ENCODE measurements at places on chromosomes 1 and 21. TPM values are rescaled to one million over a fixed set of nuclear protein-coding genes. Genes with fewer than 3 reads are reported as not detected.

Gene RIMKLA
- 12.6 TPM for polyA plus RNA-seq

Gene FAM151A
- 0.22 TPM for polyA plus RNA-seq

Gene FCRLB
- 2.5 TPM for polyA plus RNA-seq

Gene TMEM51
- 12.8 TPM for polyA plus RNA-seq

Gene PRAMEF15
- not detected for polyA plus RNA-seq

Gene NKAIN1
- 56.5 TPM for polyA plus RNA-seq

Gene KCNK1
- 11.0 TPM for polyA plus RNA-seq

Gene TBX19
- polyA plus RNA-seq, result 2.0 TPM

Measured in spinal cord (tissue), 10 donors.